Common myeloid progenitor, CD34-positive (primary cell): ENCODE measurements at places on chromosomes 5 and 9.

GRCh38 chr5:72511774-72512592 lies 4.8 kb upstream of the ZNF366 start:
- no peak for DNase-seq

GRCh38 chr5:74725331-74725730 lies 40.3 kb downstream of the HEXB start:
- DNase-seq, result no peak

DNA sequence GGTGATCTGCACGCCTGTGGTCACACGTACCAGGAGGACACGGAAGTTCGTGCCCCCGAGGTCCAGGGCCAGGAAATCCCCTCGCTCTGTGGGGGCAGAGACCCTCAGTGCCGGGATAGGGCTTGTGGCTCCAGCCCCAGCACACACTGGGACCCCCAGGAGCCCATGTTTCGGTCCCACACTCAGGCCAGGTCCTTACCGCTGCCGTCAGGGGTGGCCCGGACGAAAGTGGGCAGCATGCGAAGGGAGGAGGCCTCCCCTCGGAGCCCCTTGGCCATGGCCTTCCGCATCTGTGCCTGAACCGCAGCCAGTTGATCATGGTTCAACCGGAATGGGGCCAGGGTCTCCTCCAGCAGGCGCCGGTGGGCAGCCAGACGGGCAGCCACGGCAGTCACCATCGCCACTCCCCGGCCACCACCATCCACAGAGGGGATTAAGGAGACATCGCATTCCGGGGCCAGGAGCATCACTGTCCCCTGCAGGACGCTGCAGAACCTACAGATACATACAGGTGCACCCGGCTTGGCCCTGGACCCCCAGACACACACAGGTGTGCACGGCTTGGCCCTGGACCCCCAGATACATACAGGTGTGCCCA lies 11.8 kb downstream of the HK3 start:
- DNase-seq, result no peak

DNA sequence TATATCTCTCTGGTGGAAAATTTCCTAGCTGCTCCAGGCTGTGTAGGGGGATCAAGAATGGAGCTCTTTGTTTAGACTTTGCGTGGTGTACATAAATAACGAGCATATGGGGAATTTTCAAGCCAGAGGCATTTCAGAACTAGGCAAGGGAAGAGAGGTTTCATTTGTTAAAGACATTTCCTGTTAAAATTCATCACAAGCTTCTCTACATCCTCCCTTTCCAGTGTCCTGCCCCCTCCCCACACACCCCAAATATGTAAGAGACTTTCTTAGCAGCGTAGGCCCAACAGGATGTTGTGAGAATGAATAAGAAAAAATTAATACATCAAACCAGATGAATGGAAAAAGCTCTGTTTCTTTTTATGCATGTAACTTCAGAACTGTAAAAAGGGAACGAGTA lies 150.3 kb downstream of the GPBP1 start:
- DNase-seq, result no peak

- DNase-seq, result no peak
Observed at GRCh38 chr9:131754846-131755245, 15.0 kb upstream of the RAPGEF1 start.

DNA sequence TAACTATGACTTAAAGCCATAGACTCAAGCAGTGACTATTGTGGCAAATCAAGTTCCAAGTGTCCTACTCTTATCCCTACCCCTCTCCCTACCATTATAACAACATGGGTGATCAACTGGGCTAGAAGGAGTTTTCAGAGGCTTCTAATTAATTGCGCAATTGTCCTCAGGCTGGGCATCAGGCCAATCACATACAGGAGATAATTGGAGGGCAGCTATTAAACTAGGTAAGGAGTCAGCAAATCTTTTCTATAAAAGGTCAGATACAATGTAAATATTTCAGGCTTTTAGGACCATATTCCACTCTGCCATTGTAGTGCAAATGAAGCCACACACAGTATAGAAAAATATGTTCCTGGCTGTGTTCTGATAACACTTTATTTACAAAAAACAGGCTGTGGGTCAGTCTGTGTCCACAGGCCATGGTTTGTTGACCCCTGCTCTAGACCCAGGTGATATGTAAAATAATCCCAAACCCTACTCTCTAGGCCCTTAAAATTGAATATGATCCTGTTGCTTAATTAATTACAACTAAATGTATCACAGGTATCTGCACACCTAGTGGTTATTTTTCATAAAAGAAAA lies 141.4 kb upstream of the PIK3R1 start:
- DNase-seq, result no peak

GRCh38 chr5:136529081-136529480 lies 163.7 kb upstream of the TRPC7 start:
- DNase-seq, result no peak

- peak; percentile 79 for DNase-seq
Observed at GRCh38 chr9:136787690-136788400, 3.3 kb upstream of the TMEM141 start.

DNA sequence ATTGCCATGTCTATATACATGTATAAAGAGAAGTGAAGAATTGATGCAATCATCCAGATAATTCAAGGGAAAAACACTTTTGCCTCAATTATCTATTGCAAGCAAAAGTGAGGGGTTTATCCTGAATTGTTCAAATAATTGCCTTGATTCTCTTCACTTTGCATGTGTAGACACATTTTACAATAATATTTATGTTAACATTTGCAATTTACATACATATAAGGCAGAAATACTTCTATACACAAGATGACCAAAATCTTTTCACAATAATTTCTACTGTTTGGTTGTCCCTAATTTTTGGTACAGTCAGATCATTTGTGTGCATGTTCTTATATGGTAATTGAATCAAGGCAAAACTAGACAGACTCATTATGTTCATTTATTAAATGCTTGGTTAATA lies 285.3 kb upstream of the TMEM161B start:
- no peak for DNase-seq

GRCh38 chr9:118734696-118735095 lies 634.5 kb downstream of the BRINP1 start:
- no peak for DNase-seq

DNA sequence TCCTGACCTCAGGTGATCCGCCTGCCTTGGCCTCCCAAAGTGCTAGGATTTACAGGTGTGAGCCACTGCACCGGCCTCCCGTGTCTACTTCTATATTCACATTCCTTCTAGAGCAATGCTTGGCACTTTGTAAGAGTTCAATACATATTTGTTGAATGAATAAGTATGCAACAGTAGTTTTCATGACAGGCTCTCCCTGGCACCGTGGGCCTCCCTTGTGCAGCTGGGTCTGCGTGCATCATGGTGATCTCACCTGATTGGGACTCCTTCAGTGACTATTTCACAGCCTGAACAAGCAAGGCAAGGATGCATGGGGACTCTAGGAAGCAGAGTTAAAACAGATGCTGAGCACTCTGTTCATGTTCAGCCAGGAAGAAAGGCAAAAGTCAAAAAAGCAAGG lies 6.8 kb upstream of the ZBTB34 start:
- no peak for DNase-seq

DNA sequence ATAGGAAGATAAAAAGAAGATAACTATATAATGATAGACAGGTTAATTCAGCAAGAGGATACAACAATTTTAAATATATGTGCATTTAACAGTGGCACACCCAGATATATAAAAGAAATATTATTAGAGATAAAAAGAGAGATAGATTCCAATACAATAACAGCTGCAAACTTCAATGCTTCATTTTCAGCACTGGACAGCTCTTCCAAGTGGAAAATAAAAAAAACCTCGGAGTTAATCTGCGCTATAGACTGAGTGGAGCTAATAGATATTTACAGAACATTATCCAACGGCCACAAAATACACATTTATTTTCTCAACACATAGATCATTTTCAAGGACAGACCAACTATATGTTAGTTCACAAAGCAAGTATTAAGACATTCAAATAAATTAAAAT lies 1229.5 kb upstream of the CDH6 start:
- DNase-seq, result peak; percentile 8

- DNase-seq, result peak; percentile 74
Observed at GRCh38 chr5:157994906-157995519, 136.1 kb upstream of the CLINT1 start.

- DNase-seq, result no peak
Observed at GRCh38 chr5:172885597-172886340, 51.7 kb downstream of the ERGIC1 start.

- DNase-seq, result peak; percentile 10
Observed at GRCh38 chr5:17219006-17219422, 1.6 kb downstream of the BASP1 start.

DNA sequence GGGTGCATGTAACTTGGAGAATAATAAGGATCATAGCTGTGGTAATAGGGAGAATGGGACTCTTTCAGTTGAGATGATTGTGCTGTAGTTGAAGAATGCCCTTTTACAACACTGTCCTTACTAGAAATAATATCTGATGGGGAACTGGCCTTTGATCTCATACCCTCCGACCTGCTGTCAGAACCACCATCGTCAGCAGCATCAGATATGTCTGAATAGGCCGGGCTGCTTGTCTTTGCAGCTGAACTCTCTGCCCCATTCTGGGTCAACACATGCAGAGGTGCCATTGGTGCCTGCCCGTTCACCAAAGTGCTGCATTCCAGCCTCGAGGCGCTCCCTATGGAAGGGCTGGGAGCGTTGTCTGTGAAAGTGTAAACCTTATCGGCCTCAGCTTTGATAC lies 99.1 kb downstream of the ZNF608 start:
- no peak for DNase-seq

- DNase-seq, result no peak
Observed at GRCh38 chr5:167051402-167051768, 1240.1 kb upstream of the WWC1 start.

DNA sequence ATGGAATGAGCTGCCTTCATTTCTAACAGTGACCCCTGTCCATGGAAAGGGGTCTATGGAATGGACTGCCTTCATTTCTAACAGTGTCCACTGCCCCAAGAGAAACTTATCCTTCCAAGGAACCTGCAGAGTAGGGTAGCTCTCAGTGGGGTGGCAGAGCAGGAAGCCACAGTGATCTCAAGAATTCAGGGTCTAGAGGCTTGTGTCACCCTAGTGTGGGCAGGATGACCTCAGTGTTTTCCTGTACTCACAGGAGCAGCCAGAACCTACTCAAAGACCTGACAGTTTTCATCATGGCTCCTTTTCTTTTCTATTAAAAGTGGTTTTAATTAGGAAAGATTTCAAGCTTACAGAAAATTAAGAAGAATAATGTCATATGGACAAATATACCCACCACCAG lies 27.5 kb downstream of the SEC61B start:
- peak; percentile 35 for DNase-seq

GRCh38 chr5:32030686-32031085 lies 143.4 kb downstream of the GOLPH3 start:
- no peak for DNase-seq

- no peak for DNase-seq
Observed at GRCh38 chr9:22522206-22522740, 75.6 kb downstream of the DMRTA1 start.

DNA sequence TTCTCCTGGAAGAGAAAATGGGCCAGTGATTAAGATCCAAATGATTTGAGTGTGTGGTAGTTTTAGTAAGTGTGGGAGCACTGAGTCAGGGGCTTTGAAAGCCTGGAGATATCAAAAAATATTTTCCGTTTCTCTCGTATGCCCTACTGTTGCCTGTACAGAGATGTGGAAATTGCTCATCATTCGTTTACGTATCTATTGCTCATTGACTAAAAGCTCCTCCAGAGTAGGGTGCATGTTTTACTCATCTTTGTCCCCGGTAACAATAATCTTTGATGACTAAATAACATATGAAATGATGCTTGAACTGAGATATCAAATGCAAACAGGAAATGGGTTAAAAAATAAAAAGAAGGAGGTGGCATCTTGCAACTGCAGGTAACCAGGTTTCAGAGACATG lies 114.2 kb upstream of the FST start:
- no peak for DNase-seq

DNA sequence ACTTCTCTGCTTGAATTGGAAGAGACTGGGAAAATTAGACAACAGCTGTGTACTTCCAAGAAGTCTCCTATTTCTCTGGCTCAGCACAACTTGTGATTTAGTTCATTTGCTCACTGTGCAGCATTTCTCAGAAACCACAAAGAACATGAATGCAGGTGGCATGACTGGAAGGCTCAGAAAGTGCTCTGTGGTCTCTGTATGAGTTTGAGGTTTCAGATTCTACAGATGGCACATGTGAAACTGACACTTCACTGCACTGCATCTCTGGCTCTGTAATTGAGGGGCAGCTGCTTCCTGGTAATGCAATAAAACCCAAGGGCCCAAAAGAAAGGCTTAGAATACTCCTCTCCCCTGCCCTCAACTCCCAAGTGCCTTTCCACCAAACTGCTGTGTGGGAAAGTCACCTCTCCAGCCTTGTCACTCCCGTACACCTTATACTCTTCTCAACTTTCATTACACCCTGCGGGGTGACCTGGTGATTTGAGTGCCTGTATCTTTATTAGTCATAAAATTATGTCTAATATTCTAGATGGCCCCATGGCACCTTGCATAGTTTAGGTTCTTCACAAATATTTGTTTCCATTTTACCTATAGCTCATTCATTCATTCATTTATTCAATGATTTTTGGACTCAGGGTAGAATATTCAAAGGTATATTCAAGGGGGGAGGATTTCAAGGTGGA lies 82.5 kb downstream of the ESM1 start:
- peak; percentile 95 for DNase-seq

DNA sequence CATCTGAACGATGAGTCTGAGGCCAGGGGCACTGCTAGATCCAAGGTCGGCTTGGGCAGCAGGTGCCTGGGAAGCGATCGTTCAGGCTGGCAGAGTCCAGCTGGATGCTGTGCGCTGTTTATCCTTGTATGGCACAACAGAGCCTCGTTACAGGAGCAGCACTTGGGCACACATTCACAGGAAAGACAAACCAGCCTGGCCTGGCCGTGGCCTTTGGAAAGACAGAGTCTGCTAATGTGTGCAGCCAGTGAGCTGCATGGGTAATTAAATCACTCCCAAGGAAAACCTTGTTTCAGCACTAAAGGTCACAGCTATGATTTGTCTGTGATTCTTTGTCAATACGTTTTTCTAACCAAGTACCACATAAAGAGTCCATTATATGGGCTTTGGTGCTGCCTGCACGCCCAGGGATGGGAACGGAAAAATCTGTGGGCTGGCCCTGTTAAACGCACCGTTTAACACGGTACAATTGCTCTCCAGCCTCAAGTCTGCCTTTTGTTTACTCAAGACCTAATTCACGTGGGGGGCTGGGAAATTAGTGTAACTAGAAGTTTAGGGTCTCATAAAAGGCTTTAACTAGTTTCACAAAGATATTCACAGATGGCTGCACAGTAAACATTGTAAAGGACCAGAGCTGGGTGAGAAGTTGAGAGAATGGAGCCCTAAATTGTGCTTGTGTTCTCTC lies 509.3 kb downstream of the KDM4C start:
- DNase-seq, result no peak
